Brain microvascular endothelial cell (primary cell): ENCODE measurements at places on chromosomes 7 and 10.

DNA sequence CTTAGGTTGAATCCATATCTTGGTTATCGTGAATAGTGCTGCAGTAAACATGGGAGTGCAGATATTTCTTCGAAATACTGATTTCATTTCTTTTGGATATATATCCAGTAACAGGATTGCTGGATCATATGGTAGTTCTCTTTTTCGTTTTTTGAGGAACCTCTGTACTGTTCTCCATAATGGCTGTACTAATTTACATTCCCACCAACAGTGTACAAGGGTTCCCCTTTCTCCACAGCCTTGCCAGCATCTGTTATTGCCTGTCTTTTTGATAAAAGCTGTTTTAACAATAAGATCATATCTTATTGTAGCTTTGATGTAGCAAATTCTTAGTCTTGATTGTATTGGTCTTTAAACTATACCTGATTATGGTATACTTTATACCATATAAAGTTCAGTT is 45.3 kb downstream of the ZNRF2 start:
- DNase-seq = no peak

DNA sequence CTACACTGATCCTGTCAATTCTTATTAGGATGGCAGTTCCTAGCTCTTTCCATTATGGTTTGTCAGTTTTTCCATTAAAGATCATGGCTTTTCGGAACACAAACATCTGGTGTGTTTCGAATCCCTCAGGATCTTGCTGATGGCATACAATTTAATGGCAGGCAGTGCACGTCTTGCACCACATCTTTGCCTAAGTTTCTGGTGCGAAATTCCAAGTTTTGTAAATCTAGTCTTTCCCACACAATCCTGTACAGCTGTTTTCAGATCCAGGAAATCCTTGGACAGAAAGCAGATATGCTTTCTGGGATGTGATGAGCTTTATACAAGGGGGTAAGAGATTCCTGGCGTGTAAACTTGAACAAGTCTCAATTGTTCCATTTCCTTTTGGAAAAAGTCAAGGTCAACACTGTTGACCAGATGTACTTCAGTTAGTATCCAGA is 224.3 kb upstream of the PHYHIPL start:
- no peak for DNase-seq

DNA sequence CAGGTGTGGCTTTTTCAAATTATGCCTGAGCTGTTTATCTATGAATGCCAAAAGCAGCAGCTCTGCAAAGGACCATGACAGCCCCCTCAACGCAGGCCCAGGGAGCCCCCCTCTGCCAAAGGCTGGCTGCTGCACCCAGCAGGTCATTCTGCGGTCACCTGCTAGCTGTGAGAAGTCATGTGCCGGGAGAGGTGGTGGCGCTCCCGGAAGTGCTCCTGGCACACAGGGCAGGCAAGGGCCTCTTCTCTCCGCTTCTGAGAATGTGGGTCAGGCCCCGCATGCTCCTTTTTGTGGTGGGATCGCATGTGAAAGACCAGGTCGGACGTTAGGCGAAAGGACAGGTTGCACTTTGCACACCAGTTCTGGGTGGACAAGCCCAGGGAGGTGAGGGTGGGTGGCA is 16.4 kb downstream of the ZNF488 start:
- DNase-seq = no peak

DNA sequence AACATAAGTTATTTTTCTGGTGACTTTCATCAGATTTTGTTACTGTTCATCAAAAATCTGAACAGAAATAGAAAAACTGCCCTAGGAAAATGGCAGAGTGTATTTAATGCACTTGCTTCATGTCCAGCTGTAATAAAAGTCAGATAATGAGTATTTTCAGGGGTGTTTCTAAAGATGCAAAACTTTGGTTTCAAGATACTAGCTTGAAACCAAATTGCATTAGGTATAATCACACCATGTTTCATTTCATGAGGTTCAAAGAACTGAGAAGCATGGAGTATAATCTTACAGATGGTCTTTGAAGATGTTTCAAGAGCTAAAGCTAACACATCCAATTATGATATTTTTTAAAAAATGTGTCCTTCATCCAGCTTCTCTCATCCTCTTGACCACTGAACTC is 128.9 kb downstream of the NRCAM start:
- no peak for DNase-seq

- DNase-seq = no peak
Observed at GRCh38 chr7:121313793-121314676, 14.8 kb upstream of the WNT16 start.

DNA sequence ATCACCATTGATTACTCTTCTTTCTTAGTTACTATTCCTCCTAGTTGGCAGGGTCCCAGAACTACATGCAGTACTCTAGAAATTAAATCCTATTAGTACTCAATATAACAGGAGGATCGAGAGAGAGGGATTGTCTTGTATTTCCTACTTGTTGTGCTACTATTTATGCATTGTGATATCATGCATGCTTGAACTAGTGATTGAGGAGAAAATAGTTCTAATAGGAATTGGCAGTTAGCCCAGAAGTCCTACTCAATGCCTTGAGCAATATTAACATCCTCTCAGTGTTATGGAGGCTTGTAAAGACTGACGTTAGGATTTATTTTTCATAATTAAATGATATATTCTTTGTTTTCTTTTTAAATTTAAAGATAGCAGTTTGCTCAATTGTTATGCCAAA is 67.4 kb downstream of the FOXP2 start:
- DNase-seq = peak; percentile 60

- DNase-seq = no peak
Observed at GRCh38 chr10:26730552-26730951, 33.1 kb downstream of the PDSS1 start.

- DNase-seq = no peak
Observed at GRCh38 chr7:33714208-33714607, 191.1 kb upstream of the BMPER start.

DNA sequence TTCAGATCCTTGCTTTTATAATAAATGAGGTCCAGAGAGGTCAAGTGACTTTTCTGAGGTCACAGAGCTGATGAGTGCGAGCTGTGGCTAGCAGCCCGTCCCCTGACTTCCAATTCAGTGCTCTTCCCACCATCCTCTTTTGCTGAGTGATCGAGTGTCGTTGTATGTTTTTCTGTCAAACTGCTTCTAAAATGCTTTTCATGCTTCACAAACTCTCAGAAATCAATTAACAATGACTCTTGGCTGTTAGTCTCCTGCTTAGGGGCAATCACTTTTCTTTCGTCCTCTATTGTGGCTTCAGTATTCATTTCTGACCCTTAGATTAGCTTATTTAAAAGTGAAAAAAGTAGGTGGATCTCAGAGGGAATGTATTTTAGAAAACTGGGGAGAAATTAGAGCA is 423.7 kb downstream of the DPP6 start:
- DNase-seq = no peak

- peak; percentile 52 for DNase-seq
Observed at GRCh38 chr10:34580643-34581042, 234.5 kb downstream of the PARD3 start.

DNA sequence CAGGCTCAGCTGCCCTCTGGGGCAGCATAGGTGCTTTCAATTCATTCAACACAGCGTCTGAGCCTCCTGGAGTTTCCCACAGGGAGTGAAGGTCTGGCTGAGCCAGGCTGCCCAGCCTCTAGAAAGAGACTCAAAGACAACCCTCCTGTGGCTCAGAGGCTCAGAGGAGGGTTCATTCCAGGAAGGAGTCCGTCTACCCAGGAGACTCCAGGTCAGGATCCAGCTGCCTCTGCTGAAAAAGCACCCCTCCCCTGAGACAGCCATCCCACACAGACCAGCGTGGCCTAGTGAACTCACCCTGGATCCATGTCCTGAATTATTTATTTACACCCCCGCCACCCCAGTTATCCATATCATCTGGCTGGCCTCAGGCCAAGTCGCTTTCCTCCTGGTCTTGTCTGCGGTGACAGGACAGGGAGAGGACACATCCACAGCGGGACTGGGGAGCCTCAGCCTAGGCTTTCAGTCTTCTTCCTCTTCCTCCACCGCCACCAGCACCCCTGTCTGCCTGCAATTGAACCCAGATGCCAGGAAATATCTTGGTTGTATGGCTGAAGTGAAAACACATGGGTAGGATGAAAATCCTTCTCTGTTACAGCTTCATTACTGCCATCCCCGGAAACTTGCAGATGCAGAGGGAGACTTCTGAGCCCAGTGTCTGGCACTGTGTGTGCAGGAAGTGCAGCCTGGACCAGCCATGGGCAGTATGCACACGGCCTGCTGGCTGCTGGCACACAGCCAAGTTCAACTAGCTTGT is 44.0 kb upstream of the COL13A1 start:
- DNase-seq = no peak
